Pancreas (tissue), 10 donors: ENCODE measurements at places on chromosomes 4 and X. TPM values are rescaled to one million over a fixed set of nuclear protein-coding genes. Genes with fewer than 3 reads are reported as not detected.

- no peak for DNase-seq
Measured at GRCh38 chr4:174930895-174931294, 12.7 kb downstream of the ADAM29 start.

DNA sequence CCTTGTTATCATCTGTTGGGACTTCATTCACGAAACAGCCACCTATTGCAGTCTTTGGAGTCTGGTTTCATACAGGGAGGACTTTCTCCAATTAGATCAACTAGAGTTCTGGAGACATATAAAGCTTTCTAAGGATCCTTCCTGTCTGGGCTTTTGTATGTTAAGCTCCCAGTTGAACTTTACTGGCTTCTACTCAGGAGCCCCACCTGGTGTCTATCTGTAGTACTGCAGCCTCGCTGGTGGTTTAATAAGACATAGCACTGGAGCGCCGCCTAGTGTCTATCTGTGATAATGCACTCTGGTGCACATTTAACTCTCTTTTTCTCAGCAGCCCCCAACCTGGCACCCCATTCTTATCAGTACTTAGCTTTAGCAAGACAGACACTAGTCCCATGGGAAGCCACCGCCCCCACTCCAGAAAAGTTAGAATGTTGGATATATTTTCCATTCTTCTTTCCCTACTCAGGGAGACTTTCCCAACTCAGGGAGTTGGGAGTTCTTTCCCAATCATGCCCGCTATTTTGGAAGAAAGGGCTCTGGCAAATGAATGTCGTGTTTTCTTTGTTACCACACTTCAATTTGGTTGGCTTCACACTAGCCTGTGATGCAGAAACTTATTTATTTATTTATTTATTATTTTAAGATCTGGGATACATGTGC, 36.9 kb upstream of the SYTL4 start:
- DNase-seq: peak; percentile 95

GRCh38 chr4:80263541-80264351, 2.7 kb upstream of the FGF5 start:
- no peak for DNase-seq

Gene EMCN
- total RNA-seq: 5.6 TPM

Gene SCRG1
- not detected for total RNA-seq

Gene HGFAC
- total RNA-seq: not detected
